ENCODE measurements at places on chromosomes 7 and 10.

GRCh38 chr10:74058658-74059057, 60.7 kb downstream of the VCL start:
- no peak for DNase-seq

DNA sequence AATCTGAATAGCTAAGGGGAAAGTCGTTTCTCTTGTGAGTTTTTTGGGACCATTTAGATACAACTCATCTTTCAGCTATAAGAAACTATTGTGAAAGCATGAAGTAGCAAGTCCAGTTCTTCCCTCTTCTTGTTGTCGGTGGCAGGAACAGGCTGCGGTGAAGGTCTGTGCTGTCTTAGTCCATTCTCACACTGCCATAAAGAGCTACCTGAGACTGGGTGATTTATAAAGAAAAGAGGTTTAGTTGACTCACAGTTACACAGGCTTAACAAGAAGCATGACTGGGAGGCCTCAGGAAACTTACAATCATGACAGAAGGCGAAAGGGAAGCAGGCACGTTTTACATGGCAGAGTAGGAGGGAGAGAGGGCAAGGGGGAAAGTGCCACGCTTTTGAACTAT, 261.8 kb downstream of the GATA3 start:
- DNase-seq: no peak

- no peak for DNase-seq
Measured at GRCh38 chr10:77456414-77456813, 181.2 kb downstream of the KCNMA1 start.

DNA sequence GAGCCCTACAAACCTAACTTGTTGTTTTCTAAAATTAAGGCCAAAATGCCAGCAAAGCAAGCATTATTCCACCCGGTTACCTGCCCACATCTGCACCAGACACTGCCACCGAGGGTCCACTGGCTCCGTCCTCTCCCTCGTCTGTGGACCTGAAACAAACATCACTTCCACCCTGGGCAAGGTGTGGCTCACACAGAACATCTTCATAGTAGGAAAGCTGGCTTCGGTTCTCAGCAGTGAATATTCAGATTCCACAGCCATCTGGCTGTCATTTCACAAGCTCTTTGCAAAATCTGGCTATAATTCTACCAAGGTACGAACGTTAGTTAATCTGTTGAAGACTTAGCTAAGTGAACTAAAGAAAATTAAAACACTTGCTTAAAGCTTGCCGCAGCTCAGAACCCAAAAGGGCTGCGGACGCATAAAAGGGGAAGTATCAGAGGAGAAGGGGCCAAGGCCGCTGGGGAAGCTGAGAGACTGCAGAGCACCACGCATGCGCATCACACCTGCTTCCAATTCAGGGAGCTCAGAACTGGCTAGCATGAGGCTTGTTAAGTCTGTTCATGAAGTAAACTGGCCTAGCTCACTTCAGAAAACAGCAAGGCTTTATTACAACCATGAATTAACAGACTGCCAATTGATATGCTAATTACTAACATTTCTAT, 46.1 kb downstream of the PTPRN2 start:
- DNase-seq: no peak

DNA sequence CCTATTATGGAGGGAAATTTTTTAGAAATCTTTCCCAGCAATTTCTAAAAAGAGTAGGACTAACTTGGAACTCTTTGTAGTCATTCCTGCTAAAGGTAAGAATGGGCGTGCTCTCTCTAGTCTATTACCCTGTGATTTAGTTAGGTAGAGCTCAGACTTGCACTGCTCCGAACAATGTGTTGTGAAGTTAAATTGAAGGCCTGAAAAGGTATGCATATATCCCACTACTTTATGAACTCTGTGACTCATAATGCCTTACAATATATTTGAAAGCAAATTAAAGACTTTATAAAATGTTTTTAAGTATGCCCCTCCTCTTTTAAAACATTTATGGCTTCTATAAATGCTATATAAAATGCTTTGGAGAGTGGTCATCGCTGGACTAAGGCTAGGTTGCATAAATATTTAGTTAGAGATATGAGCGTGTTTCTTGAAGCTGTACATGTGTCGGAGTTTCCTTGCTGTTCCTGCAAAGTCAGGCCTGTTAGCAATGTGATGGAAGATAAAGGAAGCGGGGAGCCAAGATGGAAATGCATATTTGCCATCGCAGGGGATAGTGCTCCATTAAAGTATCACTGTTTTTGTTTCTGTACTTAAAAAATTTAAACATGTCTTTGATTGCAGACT, 761.4 kb downstream of the LRMDA start:
- DNase-seq: no peak

GRCh38 chr7:22001345-22002004, 55.8 kb upstream of the CDCA7L start:
- DNase-seq: peak; percentile 50

GRCh38 chr7:155315977-155316376, 18.3 kb downstream of the INSIG1 start:
- no peak for DNase-seq

GRCh38 chr7:44796034-44796503, 412 bp upstream of the PPIA start:
- no peak for DNase-seq

DNA sequence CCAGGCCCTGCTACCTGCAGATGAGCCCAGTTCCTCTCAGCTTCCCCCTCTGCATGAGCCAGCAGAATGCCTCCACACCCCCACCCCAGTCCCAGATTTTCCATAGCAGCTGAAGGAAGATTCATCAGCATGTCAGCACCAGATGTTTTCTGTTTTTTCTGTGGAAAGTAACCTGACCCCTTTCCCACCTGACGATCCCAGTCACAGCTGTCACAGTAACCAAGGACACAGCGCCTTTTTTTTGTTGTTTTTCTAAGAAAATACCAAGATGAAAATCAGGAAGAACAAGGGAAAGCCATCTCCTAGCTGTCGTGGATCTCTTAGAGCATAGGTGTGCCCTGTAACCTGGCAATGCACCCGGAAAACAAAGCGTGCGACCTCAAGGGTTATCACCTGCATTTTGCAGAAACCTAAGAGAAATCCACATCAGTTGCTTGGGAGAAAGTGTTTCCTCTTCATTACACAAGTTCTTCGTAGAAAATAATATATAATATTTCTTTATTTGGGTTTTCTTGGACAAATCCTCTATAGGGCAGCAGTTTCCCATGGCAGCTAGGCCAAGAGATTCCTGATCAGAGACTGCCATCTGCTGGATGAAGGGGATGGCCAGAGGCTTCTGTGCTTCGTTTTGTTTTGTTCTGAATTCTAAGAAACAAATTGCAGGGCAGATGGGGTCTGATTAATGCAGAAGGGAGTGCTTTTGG, 401.9 kb downstream of the TNS3 start:
- peak; percentile 16 for DNase-seq

DNA sequence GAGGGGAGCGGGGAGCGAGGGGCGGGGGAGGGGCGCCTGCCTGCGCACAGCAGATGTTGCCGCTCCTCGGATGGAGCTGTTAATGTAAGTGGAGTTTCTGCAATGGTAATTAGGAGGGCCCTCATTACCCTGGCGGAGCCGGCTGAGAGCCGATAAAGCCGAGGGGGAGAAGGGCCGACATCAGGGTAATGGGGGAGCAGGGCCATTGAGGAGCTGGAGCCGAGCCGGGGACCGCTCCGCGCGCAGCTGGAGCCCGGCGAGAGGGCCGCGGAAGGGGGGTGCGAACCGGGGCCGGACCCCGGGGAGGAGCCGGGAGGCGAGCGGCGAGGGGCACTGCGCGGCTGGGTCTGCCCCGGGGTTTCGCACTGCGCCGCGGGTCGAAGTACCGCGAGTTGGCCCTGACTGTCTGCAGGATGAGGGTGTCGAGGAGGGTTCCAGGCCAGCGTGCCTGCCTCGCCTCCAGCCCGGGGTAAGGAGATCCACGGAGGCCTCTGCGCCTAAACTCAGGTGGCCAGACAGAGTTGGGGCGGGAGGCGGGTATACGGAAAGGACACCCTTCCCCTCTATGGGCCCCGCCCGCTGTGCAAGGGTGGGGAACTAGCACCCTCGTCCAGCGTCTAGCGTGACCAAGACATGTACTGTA, 55.0 kb upstream of the LBX1 start:
- DNase-seq: no peak

DNA sequence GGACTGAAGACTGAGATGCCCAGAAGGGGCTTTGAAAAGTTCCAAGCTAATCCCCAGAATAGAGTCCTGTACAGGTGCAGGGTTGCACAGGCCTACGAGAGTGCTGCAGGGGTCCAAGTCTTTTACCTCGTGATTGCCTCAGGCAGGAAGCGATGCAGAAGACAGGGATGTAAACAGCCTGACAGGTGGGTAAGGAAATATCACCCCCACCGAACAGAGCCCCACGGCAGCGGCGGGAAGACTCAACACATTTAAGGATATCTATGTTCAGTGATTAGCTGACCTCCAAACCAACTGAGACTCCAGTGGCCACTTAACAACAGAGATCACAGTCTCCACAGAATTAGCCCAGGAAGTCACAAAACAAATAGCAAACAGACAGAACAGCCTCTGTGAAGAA, 73.9 kb upstream of the VIPR2 start:
- DNase-seq: no peak

GRCh38 chr7:98869027-98869596, 702 bp downstream of the TMEM130 start:
- no peak for DNase-seq

DNA sequence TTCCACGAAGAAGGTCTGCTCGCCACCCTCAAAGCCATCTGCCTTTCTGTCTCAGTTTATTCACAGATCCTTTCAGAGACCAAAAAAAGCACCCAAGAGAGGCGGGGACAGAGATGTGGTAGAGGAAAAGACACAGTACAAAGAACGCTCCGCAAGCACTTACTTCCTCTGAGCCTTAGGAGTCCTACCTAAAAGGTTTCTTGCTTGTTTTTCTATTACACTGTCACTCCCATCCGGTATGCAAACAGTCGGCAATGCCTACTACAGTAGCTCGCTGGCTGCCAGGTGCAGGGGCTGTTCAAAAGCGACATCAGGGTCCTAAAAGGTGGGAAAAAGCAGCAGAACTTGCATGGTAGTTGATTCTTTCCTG, 816 bp downstream of the TECPR1 start:
- DNase-seq: no peak

DNA sequence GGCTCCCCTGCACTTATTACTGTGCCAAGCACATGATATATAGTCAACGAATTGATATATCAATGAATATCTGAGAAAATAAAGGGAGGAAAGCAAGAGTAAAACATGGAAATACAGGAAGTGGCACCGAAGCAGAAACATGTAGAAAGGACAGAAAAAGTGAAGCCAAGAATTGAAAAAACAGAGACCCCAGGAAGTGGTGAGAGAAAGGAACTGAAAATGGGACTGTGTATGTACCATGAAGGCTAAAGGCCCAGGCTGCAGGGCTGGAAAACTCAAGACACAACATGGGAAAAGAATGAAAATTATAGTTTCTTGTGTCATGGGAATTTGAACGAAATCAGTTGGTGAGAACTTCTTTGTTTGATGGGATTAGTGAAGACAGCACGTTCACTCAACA, 60.6 kb downstream of the MAP3K8 start:
- no peak for DNase-seq

DNA sequence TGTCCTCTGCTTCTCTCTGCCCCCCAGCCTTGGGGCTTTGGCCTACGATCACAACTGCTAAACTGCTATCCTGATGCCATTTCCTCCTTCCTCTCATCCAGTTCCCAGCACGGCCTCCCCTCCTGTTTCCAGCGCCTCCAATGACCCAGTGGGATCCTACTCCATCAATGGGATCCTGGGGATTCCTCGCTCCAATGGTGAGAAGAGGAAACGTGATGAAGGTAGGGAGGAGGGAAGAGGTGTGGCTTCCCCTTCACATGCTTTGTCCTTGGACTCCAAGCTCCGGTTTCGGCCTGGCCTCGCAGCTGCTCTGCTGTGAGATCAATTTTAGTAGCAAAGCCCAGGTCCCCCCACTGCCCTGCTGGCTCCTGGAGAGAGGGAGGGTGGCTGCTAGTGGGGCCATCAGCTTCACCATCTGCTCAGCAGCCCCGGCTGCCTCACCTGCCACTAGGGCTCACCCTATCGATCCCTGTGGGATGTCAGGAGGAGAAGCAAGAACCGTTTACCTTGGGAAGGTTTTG, 35.8 kb downstream of the PAX2 start:
- no peak for DNase-seq

- no peak for DNase-seq
Measured at GRCh38 chr7:126760914-126761577, 491.7 kb downstream of the GRM8 start.

DNA sequence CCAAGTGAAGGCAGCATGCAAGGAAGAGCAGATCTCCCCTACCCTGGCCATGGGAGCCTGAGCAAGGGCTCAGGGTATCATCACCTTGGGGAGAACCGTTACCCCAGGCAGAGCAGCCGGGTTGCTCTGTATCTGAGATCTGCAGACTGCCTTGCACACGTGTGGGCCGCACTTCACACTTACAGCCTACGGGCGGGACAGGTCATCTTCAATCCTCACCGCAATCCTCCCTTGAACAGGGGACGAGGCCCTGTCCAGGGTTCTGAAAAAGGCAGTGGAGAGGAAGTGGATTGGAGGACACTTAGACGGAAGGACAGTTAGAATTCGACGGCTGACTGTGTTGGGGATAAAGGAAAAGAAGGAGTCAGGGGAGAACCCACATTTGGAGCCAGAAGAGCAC, 51.4 kb downstream of the NPS start:
- no peak for DNase-seq

GRCh38 chr7:8413600-8413999, 19.8 kb upstream of the NXPH1 start:
- no peak for DNase-seq

GRCh38 chr7:40531956-40532355, 397.2 kb downstream of the SUGCT start:
- no peak for DNase-seq

DNA sequence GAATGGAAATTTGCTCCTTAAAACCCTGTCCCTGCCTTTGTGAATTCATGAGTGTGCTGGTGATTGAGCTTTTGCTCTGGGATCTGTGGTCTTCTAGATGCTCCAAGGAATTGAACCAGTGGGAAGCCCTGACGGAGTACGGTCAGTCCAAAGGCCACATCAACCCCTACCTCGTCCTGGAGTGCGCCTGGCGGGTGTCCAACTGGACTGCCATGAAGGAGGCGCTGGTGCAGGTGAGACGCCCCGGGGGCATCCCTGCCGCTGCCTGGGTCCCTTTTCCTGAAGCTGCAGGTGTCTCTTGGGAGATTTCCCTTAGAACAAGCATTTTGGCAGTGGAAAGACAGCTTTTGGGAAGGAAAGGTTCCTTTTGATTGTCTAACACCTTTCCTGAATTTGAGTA, 100.3 kb downstream of the TRRAP start:
- DNase-seq: no peak

- no peak for DNase-seq
Measured at GRCh38 chr7:103630318-103630717, 184.3 kb upstream of the SLC26A5 start.

DNA sequence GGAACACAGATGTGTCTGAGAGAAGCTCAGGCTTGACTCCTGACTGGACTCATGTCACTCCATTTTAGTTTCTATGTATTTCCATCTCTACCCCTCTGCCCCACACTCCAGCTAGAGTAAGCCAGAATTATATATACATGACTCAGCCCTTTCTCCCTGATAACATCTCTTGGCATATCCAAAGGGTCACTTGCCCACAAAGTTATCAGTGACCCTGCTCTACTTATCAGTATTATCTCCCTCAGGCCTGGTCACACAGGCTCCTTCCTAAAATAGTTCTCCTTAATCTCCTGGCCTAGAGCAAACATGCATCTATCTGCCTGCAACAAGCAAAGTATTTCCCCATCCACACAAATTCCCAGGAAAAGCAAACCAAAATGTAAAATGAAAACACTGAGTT, 598.3 kb downstream of the SUGCT start:
- no peak for DNase-seq
